PC-3 (cell line): ENCODE measurements at places on chromosomes 7 and 10.

- no peak for DNase-seq
Observed at GRCh38 chr10:11447586-11447985, 163.9 kb downstream of the USP6NL start.

- no peak for DNase-seq
Observed at GRCh38 chr10:9605231-9605630, 1412.4 kb upstream of the CELF2 start.

GRCh38 chr10:31622978-31623377, 304.0 kb downstream of the ZEB1 start:
- DNase-seq, result no peak

DNA sequence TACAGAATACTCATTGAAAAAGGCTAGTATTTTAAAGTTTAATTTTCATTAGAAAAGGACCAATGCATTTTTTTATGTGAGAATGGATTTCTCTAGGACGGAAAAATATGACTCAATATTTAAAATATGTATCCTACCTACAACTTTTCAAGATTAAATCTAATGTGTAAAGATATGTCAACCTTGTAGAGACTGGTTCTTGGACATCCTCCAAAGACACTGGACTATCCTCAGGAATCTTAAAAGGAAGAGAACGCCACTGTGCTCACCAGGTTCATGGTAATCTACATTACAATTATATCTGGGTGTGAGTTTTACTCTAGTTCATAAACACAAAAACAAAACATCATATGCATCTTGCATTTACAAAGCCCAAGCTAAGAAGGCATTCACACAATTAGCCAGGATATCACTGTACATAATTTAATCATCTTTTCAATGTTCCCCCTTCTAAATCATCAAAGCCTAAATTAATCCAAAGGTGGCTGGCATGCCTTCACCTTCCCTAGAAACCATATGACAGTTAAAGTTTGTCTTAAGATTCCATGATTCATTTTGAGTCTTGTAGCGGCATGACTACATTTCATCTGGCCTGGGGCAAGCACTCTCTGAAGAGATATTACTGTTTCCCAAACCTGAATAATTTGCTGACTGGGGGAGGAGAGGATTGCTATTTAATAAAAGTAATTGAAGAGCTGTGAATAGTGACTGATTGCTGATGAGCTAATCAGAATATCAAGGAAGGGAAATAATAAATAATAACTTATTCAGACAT, 12.0 kb downstream of the SGCE start:
- DNase-seq, result peak; percentile 82

- DNase-seq, result peak; percentile 100
Observed at GRCh38 chr10:78805176-78805575, 263.6 kb upstream of the ZMIZ1 start.

DNA sequence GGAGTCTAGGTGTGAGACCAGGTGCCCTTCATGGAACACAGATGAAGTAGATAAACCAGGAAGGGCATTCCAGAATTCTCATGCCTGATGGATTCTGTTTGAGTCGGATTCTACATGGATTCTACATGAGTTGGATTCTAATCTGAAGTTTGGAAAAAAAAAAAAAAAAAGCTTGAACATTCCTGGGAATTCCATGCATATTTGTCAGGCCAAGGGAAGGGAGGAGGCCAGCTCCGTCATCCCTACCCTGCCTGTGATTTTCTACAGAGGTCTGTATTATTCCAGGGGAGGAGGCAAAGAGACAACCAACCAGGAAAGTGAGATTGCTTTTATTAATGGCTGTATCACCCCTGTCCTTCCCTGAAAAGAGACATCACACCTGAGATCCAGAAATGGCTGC, 27.8 kb upstream of the EBLN1 start:
- peak; percentile 51 for DNase-seq

GRCh38 chr7:33761449-33762080, 143.8 kb upstream of the BMPER start:
- DNase-seq, result no peak

DNA sequence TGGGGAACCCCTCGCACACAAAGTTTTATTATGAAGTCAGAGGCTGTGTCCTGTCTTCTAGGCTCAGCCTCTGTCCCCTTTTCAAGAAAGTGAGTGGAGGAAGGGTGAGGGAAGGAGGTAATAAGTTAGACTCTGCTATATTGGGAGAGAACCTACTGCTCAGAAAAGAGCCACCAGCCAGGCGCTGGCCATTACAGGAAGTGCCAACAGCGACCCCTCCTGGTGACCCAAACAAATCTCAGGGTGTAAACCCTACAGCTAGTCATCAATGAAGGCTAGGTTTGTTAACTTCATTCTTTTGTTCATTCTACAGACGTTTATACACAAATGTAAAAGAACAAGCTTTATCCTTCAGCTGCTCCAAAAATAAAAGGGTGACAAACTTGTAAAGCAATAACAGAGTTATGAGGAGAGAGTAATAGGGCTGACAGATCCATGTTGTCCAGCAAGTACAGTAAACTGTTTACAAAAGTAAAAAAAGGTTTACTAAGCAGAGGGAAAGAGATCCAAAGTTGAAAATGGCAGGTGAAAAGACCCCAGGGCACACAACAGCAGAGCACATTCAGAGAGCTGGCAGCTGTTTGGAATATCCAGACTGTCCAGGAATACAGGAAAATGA, 82.7 kb downstream of the FAM204A start:
- peak; percentile 12 for DNase-seq

- DNase-seq, result no peak
Observed at GRCh38 chr7:103989200-103989784, at the start of gene RELN. RELN (minus strand) TSS chr7:103989658; CDS start chr7:103989356, 302 bp downstream.

DNA sequence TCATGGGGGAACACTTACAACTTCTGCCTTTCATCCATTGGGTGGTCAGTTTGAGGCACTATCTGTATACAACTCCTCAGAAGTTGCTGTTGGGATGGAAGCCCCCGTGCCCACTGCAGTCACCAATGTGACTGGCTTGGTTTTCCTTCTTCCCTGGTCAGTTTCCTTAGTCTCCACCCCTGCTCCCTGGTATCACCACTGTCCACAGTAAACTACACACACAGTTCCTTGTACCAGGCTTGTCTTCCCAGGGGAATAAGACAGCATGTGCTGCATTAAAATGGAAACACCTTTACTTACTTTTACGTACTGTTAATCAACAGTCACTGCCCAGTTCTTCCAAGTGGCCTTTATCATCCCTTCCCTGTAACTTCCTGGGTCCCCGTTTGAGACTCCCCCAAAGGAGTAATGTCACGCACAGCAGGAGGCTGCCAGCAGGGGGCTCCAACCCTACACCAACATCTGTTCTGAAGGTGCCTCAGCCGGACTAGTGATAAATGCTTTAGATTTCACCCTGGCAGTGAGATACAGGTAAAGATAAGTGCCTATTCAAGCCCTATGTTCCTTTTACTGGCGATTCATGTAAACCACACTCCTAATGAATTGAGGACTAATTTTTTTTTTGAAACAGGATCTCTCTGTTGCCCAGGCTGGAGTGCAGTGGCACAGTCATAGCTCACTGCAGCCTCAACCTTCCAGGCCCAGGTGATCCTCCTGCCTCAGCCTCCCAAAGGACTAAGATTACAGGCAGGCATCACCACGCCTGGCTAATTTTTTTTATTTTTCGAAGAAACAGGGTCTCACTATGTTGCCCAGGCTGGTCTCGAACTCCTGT, 45.3 kb upstream of the PIK3AP1 start:
- DNase-seq, result peak; percentile 66

- DNase-seq, result no peak
Observed at GRCh38 chr7:108234281-108234680, 104.1 kb upstream of the LAMB4 start.

DNA sequence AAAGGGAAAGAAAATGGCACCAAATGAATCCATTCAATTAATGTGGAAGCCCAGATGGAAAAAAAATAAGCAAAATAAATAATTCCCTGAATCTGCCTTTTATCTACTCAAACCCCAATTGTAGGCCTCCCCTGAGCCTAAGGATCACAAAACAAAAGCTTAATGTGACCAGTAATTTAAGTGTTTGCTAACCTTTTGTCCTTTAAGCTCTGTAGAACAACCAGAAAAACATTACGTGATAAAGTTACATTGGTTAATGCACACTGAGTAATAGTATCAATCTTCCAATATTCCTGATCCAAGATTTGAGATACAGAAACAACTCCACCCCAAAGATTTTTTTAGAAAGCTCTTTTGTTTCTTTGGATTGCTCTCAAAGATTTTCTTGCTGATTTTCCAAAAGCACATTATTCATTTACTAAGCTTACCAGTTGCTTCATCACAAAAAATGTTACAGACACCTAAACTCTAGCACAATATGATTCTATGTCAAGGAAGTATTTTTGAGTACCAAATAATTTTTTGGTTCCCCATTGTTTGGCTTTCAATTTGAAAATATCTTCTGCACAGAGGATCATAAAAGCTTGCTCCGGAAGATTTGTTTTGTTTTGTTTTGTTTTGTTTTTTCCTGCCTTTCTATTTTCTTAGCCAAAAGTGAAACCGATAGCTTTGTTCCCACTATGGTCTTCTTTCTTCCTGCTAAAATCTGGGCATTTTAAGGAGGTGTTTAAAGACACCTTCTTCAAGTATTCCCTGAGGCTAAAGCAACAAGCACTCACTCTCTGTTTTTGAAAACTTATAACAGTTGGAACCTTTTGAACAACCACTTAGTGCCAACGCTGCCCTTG, 54.2 kb downstream of the TRIL start:
- no peak for DNase-seq
